Activated CD8-positive, alpha-beta memory T cell treated with anti-CD3 and anti-CD28 coated beads, Interleukin-2, amount 10 ng/mL, durations not matched to agents 7 days and 5 days (primary cell): ENCODE measurements at places on chromosomes 11 and 22.

GRCh38 chr22:33474587-33474986, 416.4 kb upstream of the SYN3 start:
- no peak for DNase-seq

DNA sequence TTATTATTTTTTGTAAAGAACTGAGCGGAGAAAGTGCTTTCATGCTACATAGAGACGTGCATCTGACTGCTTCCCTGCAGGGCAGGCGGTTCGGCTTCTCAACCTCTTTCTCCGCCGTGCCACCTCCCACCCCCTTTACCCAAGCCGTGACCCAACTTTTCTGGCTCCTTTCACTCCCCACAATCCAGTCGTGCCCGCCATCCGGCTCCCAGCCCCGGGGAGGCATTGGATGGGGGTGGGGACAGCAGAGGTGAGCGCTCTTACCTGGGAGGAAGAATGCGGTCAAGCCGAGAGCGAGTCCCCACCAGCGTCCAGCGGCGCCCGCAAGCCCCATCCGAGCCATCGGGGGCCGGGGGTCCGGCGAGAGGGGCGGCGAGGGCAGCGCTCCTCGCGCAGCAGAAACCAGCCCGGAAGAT, 781 bp downstream of the NECTIN1 start:
- no peak for DNase-seq

GRCh38 chr11:70700871-70701270, 302.5 kb downstream of the CTTN start:
- DNase-seq: no peak

- DNase-seq: peak; percentile 53
These were observed 5.2 kb downstream of the SCYL1 start for GRCh38 chr11:65530157-65530496.

GRCh38 chr11:119797736-119798135, 68.7 kb upstream of the NECTIN1 start:
- DNase-seq: no peak

DNA sequence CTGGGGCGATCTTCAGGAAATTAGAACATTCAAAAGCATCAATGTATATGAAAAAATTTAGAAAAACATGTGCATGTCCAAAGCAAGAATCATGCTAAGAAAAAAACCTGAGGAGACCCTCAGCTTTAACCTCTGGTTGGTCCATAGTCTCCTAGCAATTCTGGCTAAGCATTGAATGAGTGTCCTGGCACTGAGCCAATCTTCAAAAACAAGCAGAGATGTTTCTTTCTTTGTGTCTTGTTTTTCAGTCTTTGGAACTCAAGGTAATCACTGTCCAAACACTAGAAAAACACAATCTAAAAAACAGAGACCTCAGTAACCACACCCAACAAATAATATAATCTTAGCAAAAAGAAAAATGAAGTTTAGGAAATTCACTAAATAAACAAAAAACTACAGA, 205.4 kb upstream of the CARD18 start:
- no peak for DNase-seq

- DNase-seq: no peak
These were observed 7.5 kb downstream of the RASD2 start for GRCh38 chr22:35547987-35548721.

DNA sequence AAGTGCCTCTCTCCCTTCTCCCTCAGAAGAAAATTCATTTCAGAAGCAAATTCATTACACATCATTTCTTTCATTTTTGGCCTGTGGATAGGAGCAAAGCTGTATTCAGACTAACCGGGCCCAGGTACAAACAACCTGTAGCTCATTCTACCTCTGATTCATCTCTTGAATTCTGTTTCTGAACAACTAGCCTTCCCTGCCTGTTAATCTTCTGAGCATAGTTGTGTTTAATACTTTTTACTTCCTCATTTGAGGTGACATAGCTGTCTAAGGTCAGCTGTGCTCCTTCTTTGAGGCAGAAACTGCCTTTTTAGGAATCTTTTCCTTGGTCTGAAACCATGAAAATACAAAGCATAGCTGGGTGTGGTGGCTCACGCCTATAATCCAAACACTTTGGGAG, 12.6 kb upstream of the IL18BP start:
- DNase-seq: no peak

DNA sequence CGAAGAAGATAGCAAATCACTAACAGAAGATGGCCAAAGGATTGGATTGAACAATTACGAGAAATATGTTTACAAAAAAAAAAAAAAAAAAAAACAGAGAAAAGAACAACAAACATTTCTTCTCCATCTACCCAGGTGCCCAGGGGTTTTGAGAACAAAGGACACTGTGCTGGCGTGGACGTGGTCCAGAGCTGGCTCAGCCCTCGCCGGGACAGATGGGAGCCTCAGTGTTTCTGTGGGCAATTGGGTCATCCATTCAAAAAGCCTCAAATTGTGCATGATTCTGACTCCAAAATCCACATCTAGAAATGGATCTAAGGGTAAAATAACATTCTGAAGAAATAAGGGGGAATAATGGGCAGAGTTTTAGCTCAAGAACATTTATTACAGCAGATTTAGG, 63.1 kb downstream of the DHCR7 start:
- DNase-seq: no peak

GRCh38 chr11:2235588-2236326, 34.6 kb downstream of the ASCL2 start:
- no peak for DNase-seq

DNA sequence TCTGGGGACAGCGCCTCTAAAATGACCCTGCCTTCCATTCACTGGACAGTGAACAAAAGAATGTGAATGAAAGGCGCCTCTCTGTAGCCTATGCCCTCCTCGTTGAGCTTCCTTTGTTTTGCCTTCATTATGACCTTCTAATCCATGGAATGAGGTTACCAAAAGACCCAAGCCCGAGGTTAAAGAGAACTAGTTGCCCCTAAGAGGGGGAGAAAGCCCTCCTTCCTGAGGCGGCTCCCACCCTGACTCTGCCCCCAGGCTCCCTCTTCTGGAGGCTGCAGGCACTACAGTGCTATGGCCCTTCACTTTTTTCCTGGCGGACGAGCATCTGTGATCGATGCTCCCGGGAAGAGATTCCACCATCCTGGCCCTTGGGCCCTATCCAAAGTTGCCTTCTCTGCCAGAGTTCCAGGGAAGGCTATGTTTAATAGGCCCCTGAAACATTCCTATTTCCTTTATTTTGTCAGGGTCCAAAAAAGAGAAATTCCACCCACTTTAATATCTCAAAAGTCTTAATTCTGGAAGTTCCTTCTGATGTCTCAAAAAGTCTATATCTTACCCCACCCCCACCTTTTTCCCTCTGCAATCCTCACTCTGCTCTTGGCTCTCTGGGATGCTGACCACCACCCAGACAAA, 147.3 kb downstream of the FEZ1 start:
- peak; percentile 56 for DNase-seq

DNA sequence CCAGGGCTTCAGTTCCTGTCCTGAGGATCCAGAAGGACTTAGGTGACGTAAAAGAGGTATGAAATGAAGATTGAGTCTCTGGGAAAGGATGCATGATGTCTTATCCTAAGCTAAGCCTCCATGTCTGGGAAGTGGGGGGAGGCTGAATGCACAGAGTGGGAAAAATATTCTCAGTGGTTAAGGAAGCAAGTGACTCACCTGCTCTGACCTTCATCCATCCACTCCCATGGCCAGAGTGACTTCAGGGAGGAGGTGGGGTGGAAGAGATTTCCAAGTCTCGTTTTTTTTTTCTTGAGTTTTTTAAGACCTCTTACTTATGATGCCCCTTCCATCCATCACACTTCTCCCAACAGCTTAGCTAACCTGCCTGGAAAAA, 32.5 kb upstream of the POLD3 start:
- no peak for DNase-seq

- DNase-seq: no peak
These were observed 21.9 kb upstream of the TMPRSS4 start for GRCh38 chr11:118054712-118055640.

GRCh38 chr11:104565583-104565961, 332.7 kb downstream of the CASP12 start:
- DNase-seq: no peak

DNA sequence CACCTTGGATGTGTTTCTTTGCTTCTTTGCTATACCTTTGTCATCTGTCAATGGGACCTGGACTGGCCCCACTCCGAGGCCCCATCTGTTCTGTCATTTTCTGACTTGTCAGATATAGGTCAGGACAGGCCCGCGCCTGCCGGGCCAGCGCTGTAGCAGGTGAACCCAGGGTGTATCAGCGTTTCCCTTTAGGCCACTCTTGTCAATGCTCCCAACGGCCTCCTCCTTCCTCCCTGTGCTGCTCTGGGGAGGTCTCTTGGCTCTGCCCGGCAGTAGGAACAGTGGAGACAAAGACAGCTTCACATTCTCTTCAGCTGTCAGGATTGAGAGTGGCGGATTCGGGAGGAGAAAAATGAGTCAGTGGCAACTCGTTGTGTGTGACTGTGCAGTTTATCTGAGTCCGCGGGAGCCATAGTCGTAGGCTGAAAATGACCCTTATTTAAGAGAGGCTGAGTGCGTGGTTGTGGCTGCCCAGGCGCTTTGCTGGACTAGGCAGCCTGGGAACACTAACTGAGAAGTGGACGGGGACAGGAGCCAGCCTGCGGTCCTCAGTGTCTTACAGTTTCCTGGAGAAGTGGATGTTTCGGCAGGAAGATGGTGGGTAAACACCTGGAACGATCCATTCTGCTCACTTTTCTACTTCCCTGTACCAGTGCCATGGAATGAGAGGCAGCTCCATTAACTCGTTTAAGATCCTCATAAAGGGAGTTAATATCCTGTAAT, 102.3 kb downstream of the PRR5L start:
- DNase-seq: no peak

DNA sequence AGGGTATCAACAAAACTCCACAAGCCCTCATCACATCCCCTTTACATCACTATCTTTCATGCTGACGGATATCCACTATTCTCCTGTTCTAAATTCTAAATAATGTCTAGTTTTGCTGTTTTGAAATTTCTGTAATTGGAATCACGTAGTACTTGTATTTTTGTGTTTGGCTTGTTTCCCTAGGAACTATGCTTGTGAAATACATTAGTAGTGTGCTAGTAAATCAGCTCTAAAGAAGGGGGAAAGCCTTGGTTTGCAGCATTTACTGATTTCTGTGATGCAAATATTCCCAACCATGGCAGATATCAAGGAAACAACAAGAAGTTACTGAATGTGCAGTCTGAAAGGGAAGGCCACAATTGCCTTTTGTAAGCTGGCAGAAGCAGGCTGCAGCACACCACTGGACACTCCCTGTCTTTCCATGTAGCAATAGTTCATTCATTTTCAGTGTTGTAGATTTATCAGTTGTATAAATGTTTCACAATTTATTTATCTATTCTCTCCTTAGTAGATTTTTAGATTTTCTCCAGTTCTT, 4.7 kb upstream of the FOLH1 start:
- no peak for DNase-seq
